ENCODE measurements at places on chromosomes 13 and 19.

DNA sequence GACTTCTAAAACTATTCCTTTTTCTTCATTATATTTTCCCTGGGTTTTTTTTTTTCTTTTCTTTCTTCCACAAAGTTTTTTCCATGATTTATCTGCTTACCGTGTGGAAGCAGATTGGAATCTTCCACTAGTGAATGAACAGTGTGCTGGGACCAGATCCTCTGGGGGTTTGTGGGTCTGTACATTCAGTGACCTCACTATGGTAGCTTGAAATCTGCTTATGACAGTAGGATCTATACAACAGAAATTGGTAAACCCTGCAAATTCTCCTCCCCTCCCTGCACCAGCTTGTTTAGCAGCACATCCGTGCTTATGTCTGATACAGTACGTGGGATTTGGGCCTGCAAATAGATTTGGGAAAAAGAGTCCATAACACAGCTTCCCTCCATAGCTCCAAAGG, 26.0 kb upstream of the MAB21L1 start:
- no peak for DNase-seq

DNA sequence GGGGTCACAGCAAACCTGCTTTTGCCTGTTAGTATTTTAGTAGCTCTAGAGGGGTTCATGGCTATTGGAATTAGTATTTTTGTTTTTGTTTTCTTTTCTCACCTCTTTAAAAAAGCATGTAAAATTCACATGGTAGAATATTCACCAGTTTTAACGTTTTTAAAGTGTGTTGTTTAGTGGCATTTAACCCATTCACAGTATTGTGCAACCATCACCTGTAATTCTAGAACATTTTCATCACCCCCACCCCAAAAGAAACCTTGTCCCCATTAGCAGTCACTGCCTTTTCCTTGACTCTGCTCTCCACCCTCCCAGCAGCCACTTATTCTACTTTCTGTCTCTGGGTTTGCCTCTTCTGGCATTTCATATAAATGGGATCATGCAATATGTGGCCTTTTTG, 39.8 kb downstream of the GATAD2A start:
- no peak for DNase-seq

DNA sequence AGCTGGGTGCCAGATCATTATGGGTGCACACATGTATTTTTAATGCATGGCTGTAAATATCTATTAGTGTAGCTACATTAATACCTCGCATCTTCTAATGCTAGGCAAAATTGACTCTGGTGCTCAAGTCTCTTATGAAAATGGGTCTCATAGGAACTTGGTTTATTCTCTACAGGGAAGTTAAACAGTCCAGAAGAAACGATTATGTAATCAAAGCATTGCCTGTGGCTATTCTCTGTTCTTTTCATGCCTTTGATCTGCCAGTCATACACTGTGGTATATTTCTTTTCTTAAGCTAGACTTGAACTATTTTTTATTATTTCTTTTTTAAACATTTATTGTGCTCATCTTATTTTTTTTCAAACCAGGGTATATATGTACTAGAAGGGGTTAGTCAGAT, 1015.0 kb downstream of the SLITRK1 start:
- DNase-seq, result no peak

DNA sequence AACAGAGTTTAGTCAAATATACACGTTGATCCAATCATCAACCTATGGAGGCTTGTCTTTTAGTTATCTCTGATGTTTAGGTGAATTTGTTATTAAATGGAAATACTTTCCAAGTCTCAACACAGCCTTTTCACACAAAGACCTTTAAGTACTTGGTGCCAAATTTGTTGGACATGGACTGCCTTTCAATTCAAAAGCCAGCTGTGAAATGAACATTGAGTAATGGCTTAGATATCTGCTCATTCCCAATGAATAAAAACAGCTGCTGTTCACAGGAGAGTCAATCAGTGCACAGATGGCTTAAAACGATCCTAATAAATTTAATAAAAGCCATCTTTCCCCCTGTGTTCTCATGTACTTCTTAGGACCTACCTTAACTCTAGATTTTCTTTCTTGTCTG, 19.9 kb upstream of the DHRS12 start:
- no peak for DNase-seq

DNA sequence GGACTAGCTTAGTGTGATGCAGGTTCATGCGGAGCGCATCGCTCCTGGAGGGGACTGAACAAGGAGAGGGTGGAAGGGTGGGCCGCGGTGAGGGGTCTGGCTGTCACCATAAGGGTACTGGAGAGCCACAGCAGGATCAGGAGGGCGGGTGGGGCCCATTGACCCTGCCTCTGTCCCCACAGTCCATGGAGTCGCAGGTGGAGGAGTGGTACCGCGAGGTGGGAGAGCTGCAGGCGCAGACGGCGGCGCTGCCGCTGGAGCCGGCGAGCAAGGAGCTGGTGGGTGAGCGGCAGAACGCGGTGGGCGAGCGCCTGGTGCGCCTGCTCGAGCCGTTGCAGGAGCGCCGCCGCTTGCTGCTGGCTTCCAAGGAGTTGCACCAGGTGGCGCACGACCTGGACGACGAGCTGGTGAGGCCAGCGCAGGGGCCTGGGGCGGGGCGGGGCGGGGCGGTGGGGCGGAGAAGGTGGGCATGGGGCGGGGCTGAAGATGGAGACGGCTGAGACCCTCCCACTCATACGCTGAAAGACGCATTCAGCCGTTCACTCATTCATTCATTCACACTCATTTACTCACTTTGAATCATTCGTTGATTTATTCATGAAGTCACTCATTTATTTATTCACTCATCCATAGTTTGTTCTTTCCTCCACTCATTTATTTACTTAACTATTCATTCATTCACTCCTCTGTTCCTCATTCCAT, 27.5 kb upstream of the SHKBP1 start:
- peak; percentile 81 for DNase-seq

DNA sequence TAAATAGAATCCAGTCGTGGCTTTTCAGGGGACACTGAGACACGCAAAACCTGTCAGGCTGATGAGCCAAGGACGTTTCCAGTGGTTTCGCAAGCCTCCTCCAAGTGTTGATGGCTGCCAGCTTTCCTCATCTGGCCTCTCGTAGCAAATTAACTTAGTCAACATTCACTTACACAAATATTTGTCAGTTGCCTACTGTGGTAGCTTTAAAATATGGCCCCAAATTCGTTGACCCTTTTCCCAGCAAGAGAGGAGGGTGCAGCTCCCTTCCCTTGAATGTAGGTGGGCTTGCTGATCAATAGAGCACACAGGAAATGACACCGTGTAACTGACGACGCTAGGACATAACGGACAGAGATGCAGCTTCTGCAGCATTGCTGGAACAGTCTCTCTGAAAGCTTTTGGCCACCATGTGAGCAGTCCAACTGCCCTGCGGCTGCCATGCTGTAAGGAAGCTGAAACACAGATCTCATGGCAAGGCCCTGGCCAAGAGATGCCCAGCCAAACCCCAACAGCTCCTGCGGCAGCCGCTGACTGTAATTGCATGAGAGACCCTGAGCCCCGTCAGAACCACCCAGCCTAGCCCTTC, 5.5 kb upstream of the RANBP3 start:
- no peak for DNase-seq

- no peak for DNase-seq
These were observed 2.0 kb downstream of the CNN1 start for GRCh38 chr19:11540645-11541044.

- no peak for DNase-seq
These were observed 9.0 kb downstream of the FPR3 start for GRCh38 chr19:51803967-51804366.

DNA sequence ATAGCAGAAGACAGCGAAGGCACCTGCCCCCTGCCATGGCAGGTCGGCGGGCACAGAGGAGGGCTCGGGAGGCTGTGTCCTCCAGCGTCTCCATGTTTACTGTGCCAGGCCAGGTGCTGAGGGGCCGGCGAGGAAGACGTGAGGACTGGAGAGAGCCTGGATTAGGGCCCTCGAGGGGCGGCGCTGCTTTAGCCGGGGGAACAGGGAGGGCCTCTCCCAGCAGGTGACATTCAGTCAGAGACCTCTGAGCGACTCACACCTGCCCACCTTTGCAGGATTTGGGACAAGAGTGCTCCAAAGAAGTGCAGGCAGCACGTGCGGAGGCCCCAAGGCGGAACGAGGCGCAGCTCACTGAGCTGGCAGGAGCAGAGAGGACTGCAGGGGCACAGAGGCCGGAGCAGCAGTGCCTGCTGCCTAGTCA, 17.6 kb downstream of the KDM4B start:
- DNase-seq, result no peak

GRCh38 chr19:40717880-40718773, 1.2 kb downstream of the ITPKC start:
- DNase-seq, result no peak

- no peak for DNase-seq
These were observed 16.3 kb downstream of the POP4 start for GRCh38 chr19:29622166-29623070.

GRCh38 chr13:73273745-73274144, 214.9 kb downstream of the KLF5 start:
- no peak for DNase-seq

DNA sequence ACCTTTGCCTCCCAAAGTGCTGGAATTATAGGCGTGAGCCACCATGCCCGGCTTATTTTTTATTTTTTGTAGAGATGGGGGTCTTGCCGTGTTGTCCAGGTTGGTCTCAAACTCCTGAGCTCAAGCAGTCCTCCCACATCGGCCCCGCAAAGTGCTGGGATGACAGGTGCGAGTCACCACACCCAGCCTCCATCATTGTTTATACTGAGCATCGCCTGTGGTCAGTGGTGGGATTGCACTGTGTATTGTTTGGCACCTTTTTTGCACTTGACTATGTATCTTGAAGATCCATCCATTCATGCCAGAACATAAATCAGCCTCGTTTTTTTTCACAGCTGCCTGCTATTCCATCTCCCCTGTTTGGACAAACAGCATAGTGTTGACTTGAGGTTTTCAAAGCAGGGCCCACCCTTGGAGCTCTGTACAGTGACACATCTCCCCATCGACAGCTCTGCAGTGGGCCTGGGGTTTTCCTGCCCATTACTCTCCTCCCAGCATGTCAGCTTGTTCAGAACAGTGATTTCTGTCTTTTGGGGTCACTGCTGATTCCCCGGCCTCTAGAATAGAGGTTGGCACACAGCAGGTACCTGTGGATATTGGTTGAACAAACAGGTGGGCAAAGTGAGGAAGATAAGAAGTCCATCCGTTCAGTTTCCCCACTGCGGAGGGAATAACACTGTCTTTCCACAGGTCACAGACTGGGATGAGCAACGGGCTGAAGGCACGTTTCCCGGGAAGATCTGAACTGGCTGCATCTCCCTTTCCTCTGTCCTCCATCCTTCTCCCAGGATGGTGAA, 8.2 kb upstream of the UPK1A start:
- DNase-seq, result no peak

DNA sequence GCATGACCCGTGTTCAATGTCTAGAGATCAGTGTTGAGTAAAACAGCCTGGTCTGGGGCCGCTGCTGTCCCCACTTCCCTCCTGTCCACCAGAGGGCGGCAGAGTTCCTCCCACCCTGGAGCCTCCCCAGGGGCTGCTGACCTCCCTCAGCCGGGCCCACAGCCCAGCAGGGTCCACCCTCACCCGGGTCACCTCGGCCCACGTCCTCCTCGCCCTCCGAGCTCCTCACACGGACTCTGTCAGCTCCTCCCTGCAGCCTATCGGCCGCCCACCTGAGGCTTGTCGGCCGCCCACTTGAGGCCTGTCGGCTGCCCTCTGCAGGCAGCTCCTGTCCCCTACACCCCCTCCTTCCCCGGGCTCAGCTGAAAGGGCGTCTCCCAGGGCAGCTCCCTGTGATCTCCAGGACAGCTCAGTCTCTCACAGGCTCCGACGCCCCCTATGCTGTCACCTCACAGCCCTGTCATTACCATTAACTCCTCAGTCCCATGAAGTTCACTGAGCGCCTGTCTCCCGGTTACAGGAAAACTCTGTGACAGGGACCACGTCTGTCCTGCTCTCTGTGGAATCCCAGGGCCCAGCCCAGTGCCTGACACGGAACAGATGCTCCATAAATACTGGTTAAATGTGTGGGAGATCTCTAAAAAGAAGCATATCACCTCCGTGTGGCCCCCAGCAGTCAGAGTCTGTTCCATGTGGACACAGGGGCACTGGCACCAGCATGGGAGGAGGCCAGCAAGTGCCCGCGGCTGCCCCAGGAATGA, 1.5 kb upstream of the CEACAM5 start:
- peak; percentile 2 for DNase-seq

DNA sequence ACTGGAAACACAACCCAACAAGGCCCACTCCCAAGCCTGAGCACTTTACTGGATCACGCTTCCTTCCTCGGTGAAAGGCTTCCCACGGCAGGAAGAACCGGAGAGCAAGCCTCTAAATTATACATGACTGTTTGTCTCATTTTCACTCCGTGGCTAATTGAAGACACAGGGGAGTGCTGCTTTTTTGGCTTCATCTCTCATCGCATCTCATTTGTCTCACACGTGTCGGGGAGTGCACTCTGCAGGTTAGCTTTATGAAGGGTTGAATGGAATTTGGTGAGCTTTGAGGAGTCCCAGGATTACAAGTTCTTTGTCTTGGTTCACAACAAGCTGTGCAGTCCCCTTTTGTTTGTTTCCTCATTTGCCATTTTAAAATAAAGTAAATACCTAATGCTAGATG, 544.6 kb downstream of the GPC6 start:
- peak; percentile 67 for DNase-seq

DNA sequence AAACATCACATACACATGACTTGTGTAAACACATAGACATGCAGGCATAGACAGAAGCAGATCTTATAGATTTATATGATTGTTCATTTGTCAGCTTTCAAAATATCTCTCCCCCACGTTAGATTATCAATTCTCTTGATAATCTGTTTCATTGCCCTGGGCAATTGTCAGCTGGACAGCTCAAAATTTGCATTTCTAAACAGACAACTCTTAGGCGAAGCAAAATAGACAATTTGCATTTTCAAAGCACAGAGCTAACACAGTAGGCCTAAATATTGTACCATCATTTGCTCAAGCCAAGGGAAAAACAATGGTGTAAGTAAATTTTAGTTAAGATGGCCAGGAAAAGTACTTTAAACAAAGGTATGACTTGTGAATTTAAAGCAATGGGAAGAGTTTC, 24.0 kb upstream of the KBTBD6 start:
- no peak for DNase-seq
